ENCODE measurements at places on chromosomes 5 and 9. TPM values are rescaled to one million over a fixed set of nuclear protein-coding genes. Genes with fewer than 3 reads are reported as not detected.

The STPG3 gene
- total RNA-seq: not detected

The HCN1 gene
- not detected for total RNA-seq

The GABRA1 gene
- total RNA-seq: not detected

The WDR38 gene
- not detected for total RNA-seq

The ZNF608 gene
- total RNA-seq: 24.0 TPM

The IRGM gene
- total RNA-seq: not detected

The TAF11L5 gene
- not detected for total RNA-seq

The RLN1 gene
- total RNA-seq: 0.79 TPM

The EGR1 gene
- total RNA-seq: 92.6 TPM

The SOX30 gene
- not detected for total RNA-seq

The EXD3 gene
- total RNA-seq: 13.7 TPM

The NXNL2 gene
- total RNA-seq: not detected

The GNE gene
- total RNA-seq: 17.3 TPM

The RNF183 gene
- not detected for total RNA-seq

The SPINK4 gene
- total RNA-seq: not detected

The TXNDC8 gene
- not detected for total RNA-seq

The SLC36A3 gene
- not detected for total RNA-seq

The TEX48 gene
- not detected for total RNA-seq

The NOXA1 gene
- total RNA-seq: 8.7 TPM

The PCSK1 gene
- total RNA-seq: 0.15 TPM

The PLAC8L1 gene
- 0.47 TPM for total RNA-seq

The HMCN2 gene
- 3.7 TPM for total RNA-seq

The FAM78A gene
- 18.1 TPM for total RNA-seq

The IL5 gene
- not detected for total RNA-seq

Data from left lung (tissue), 14 donors.